ENCODE measurements at places on chromosomes 1 and 21.

DNA sequence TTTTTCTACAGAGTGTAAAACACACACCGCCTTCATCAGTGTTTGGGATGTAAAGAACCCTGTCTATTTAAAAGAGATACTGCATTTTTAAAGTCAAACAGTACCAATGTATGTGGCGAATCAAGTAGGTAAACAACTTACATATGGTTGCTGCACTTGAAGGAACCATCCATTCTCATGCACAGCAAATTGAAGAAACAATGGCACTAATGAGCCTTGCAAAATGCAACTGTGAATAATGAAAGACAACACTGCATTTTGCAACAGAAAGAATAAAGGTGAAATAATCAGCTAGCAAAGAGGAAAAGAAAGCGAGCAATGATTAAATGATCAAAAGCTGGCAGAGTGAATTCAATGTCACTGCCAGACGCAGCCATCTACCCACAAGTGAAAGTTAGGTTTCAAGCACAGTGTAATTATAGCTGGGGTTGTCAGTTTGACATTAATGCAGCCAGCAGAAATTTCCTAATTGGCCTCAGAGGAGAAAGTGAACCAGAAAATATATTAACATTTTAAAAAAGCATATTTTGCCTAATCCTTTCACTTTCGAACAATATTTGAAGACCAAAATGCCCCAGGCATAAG is 10.9 kb upstream of the BARHL2 start:
- DNase-seq, result no peak

DNA sequence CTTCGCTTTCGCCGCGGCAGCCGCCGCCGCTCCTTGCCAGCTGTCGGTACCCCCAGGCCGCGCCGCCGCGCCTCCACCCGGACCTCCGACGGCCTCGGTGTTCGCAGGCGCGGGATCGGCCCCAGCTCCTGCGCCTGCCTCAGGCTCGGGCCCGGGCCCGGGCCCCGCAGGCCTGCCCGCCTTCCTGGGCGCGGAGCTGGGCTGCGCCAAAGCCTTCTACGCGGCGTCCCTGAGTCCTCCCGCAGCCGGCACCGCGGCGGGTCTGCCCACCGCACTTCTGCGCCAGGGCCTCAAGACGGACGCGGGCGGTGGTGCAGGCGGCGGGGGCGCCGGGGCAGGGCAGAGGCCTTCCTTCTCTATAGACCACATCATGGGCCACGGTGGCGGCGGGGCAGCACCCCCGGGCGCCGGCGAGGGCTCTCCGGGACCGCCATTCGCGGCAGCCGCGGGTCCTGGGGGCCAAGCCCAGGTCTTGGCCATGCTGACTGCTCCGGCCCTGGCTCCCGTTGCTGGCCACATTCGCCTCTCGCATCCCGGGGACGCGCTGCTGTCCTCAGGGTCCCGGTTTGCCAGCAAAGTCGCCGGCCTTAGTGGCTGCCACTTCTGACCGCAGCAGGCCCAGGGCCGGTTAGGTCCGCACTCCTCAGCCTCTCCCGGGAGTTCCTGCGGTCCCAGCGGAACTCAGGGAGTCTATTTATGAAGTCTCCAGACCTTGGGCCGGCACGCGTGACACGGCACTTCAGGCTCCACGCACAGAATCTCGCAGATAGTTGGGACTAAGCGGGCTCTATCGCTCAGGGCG is 1.4 kb downstream of the FOXD2 start:
- DNase-seq, result no peak

- DNase-seq, result no peak
These were observed 75.5 kb downstream of the KCNN3 start for GRCh38 chr1:154794608-154795007.

- DNase-seq, result no peak
These were observed 48.2 kb upstream of the ABCA4 start for GRCh38 chr1:94169126-94169525.

DNA sequence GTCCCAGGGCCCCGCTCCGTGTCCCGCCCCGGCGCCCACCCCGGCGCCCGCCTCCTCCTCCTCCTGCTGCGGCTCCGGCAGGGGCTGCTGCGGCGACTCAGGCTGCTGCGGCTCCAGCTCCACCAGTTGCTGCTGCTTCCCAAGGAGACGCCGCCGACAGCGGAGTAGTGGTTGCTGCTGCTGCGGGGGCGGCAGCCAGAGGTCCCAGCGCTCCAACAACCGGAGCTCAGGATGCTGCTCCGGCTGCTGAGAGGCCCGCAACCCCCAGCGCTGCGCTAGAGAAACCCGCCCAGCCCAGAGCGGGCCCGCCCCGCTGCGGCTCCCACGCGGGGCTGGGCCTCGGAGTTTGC is 1.1 kb downstream of the CRCT1 start:
- no peak for DNase-seq
